ENCODE measurements at places on chromosomes 6 and 20. TPM values are rescaled to one million over a fixed set of nuclear protein-coding genes. Genes with fewer than 3 reads are reported as not detected.

- no peaks in the 10 kb centered on the region for H3K36me3 ChIP-seq
- H3K4me3 ChIP-seq = no peak overlapping the region
- no peak for DNase-seq
- no peaks in the 10 kb centered on the region for H3K4me1 ChIP-seq
- no peaks in the 10 kb centered on the region for H3K27me3 ChIP-seq
Observed at GRCh38 chr20:19457611-19458010, 245.2 kb downstream of the SLC24A3 start.

- DNase-seq = no peak
- H3K36me3 ChIP-seq = no peaks in the 10 kb centered on the region
- no peak overlapping the region for H3K27ac ChIP-seq
- H3K27me3 ChIP-seq = no peaks in the 10 kb centered on the region
Observed at GRCh38 chr6:109183109-109183650, 87.9 kb downstream of the CEP57L1 start.

- DNase-seq = no peak
- H3K4me3 ChIP-seq = no peak overlapping the region
- H3K4me1 ChIP-seq = no peaks in the 10 kb centered on the region
- no peak overlapping the region for H3K27ac ChIP-seq
- H3K36me3 ChIP-seq = no peaks in the 10 kb centered on the region
Observed at GRCh38 chr6:3236005-3236404, 8.6 kb upstream of the TUBB2B start.

- peaks cover 11% of the 10 kb centered on the region for H3K36me3 ChIP-seq
- H3K27me3 ChIP-seq = no peaks in the 10 kb centered on the region
- no peak overlapping the region for H3K4me3 ChIP-seq
- H3K27ac ChIP-seq = no peak overlapping the region
- no peak for DNase-seq
Observed at GRCh38 chr20:37845241-37845681, 57.7 kb upstream of the VSTM2L start.

- H3K4me3 ChIP-seq = no peak overlapping the region
- H3K27ac ChIP-seq = no peak overlapping the region
- H3K36me3 ChIP-seq = no peaks in the 10 kb centered on the region
- H3K27me3 ChIP-seq = no peaks in the 10 kb centered on the region
- no peaks in the 10 kb centered on the region for H3K4me1 ChIP-seq
Observed at GRCh38 chr6:144745439-144745838, 460.3 kb downstream of the UTRN start.

- no peak overlapping the region for H3K4me3 ChIP-seq
- H3K4me1 ChIP-seq = peaks cover 13% of the 10 kb centered on the region
- H3K27me3 ChIP-seq = no peaks in the 10 kb centered on the region
- no peak overlapping the region for H3K27ac ChIP-seq
- peak; percentile 31 for DNase-seq
Observed at GRCh38 chr20:56395166-56395565, 2.7 kb downstream of the CSTF1 start.

GRCh38 chr6:167733740-167734661 lies 92.7 kb upstream of the AFDN start:
- no peaks in the 10 kb centered on the region for H3K36me3 ChIP-seq
- H3K27ac ChIP-seq = no peak overlapping the region
- H3K4me3 ChIP-seq = no peak overlapping the region
- no peaks in the 10 kb centered on the region for H3K4me1 ChIP-seq
- no peak for DNase-seq

DNA sequence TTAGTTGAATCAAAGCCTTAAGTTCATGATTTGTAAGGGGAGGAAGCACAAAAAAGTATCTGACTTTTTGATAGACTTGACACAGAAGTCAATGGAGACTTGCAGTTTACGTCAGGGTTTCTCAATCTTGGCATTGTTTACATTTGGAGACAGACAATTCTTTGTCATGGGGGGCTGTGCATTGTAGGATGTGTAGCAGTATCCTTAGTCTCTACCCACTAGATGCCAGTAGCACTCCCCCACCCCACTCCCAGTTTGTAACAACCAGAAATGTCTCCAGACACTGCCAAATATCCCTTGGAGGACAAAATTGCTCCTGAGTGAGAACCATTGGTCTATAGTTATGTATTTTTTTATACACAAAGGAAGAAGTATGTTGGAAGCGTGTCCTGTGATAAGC lies 434.1 kb downstream of the RFPL4B start:
- no peaks in the 10 kb centered on the region for H3K36me3 ChIP-seq
- DNase-seq = no peak
- no peak overlapping the region for H3K27ac ChIP-seq
- no peak overlapping the region for H3K4me3 ChIP-seq
- H3K27me3 ChIP-seq = no peaks in the 10 kb centered on the region
- no peaks in the 10 kb centered on the region for H3K4me1 ChIP-seq

- no peaks in the 10 kb centered on the region for H3K27me3 ChIP-seq
- H3K36me3 ChIP-seq = no peaks in the 10 kb centered on the region
- no peak overlapping the region for H3K4me3 ChIP-seq
Observed at GRCh38 chr6:62283365-62283764, 2.7 kb downstream of the KHDRBS2 start.

DNA sequence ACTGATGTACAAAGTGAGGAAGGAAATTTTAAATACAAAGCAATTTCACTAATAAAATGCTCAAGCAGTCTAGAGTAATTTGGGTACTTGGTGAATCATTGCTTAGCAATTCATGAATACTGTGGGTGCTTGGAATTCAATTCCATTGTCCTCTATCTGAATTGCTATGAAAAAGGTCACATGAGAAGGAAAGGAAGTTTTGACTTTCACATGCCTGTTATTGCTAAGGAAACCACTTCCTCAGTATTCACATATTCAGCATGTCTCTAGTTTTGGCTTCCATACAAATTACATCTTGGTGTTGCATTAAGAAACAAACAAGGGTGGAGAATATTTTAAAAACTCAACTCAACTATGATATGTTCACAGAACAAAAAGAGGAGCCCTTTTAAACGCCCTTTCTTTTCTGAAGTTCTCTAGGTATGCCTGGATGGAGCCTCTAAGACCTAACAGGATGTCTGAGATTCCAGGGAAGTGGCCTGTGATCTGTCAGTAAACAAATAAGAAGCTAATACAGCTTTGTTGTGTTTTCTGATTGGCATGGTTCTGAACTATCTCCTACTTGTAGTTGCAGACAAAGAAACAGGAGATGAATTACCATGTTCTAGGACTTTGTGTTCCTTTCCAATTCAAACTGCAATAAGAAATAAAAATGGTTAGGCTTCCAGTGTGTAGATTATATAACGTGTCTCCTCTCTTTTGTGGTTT lies 190.4 kb downstream of the OGFRL1 start:
- H3K27ac ChIP-seq = peak overlapping the region; percentile 74
- no peaks in the 10 kb centered on the region for H3K36me3 ChIP-seq
- peaks cover 15% of the 10 kb centered on the region for H3K4me1 ChIP-seq
- no peak overlapping the region for H3K4me3 ChIP-seq

DNA sequence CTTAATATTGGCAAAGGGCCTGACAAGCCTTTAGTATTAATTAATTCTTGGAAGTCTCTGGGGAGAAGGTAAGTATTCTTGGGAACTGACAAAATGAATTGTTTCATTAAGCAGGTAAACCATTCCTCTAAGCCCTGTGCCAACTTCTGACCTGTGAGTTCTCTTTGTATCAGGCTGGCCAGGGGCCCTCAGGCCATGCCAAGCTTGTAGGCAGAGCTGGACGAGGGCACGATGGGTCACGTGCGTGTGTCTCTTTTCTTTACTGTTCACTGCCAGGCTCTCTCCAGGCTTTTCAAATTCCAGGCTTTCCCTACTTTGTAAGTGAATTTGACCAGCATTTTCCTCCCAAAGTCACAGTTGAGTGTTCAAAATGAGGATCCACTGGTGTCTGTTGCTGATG lies 112.4 kb downstream of the NRN1 start:
- no peak overlapping the region for H3K4me3 ChIP-seq
- no peak overlapping the region for H3K27ac ChIP-seq
- H3K4me1 ChIP-seq = peaks cover 4% of the 10 kb centered on the region
- H3K27me3 ChIP-seq = no peaks in the 10 kb centered on the region
- DNase-seq = no peak

DNA sequence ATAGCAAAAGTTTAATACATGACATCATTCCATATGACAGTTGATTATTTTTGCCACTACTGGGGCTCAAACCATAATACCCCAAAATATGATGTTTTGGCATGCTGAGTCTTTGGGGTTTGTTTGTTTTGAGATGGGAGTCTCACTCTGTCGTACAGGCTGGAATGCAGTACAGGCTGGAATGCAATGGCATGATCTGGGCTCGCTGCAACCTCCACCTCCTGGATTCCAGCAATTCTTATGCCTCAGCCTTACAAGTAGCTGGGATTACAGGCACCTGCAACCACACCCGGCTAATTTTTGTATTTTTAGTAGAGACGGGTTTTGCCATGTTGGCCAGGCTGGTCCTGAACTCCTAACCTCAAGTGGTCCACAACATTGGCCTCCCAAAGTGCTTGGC lies 1.3 kb upstream of the MRS2 start:
- H3K27me3 ChIP-seq = no peaks in the 10 kb centered on the region
- peak overlapping the region; percentile 91 for H3K27ac ChIP-seq
- H3K4me3 ChIP-seq = no peak overlapping the region
- DNase-seq = peak; percentile 50

DNA sequence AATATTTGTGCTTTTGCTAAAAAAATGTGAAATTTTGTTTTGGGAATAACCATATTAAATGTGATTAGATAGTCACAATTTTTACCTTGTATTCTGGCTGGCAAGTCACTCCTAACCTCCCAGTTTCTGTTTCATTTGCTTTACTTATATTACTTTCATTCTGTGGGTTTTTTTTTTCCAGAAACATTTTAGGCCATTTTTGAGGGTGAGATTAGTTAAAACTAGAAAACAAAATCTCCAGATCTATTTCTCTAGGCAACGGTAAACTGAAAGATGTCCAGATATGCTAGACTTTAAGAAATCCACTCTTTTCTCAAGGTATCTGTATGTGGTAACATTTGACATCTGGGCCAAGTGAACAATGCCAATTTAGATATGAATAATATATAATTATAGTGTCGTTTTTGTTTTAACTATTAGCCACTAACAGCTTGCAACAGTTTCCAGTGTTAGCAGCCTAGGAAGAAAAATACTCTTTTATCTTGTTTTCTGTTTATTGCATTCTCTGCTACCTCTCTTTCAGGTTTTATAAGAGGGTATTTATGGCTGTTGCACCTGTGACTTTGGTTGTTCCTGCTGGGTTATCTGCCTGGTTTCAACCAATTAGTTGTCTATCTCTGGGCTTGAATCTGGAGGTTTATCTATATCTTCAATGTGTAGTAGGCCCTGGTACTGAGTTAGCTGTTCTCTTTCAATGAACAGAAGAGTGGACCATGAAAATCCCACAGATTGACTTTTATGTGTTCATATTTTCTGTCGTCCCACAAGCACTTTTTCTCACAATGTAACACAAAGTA lies 260.9 kb downstream of the NKAIN2 start:
- no peak overlapping the region for H3K27ac ChIP-seq
- H3K4me3 ChIP-seq = no peak overlapping the region
- no peaks in the 10 kb centered on the region for H3K27me3 ChIP-seq
- no peak for DNase-seq
- H3K36me3 ChIP-seq = no peaks in the 10 kb centered on the region

- H3K27me3 ChIP-seq = no peaks in the 10 kb centered on the region
- peak; percentile 98 for DNase-seq
- H3K4me3 ChIP-seq = peak overlapping the region; percentile 97
- H3K36me3 ChIP-seq = no peaks in the 10 kb centered on the region
- H3K4me1 ChIP-seq = peaks cover 12% of the 10 kb centered on the region
Observed at GRCh38 chr20:380763-381580, 412 bp downstream of the TRIB3 start.

GRCh38 chr6:158516098-158516497 lies 43.8 kb upstream of the TMEM181 start:
- no peaks in the 10 kb centered on the region for H3K4me1 ChIP-seq
- H3K36me3 ChIP-seq = no peaks in the 10 kb centered on the region
- H3K27ac ChIP-seq = no peak overlapping the region
- H3K27me3 ChIP-seq = no peaks in the 10 kb centered on the region
- no peak overlapping the region for H3K4me3 ChIP-seq

- no peaks in the 10 kb centered on the region for H3K27me3 ChIP-seq
- no peak overlapping the region for H3K27ac ChIP-seq
- H3K36me3 ChIP-seq = peaks cover 1% of the 10 kb centered on the region
- no peak for DNase-seq
- no peak overlapping the region for H3K4me3 ChIP-seq
Observed at GRCh38 chr6:144590532-144590931, 305.4 kb downstream of the UTRN start.

GRCh38 chr20:51276296-51276695 lies 253.4 kb upstream of the KCNG1 start:
- H3K4me3 ChIP-seq = no peak overlapping the region
- H3K27me3 ChIP-seq = no peaks in the 10 kb centered on the region
- H3K27ac ChIP-seq = no peak overlapping the region
- DNase-seq = peak; percentile 25
- H3K36me3 ChIP-seq = no peaks in the 10 kb centered on the region
- H3K4me1 ChIP-seq = no peaks in the 10 kb centered on the region

GRCh38 chr20:60172346-60172984 lies 214.2 kb downstream of the CDH26 start:
- no peak overlapping the region for H3K4me3 ChIP-seq
- H3K27ac ChIP-seq = no peak overlapping the region
- no peaks in the 10 kb centered on the region for H3K4me1 ChIP-seq
- no peaks in the 10 kb centered on the region for H3K27me3 ChIP-seq

DNA sequence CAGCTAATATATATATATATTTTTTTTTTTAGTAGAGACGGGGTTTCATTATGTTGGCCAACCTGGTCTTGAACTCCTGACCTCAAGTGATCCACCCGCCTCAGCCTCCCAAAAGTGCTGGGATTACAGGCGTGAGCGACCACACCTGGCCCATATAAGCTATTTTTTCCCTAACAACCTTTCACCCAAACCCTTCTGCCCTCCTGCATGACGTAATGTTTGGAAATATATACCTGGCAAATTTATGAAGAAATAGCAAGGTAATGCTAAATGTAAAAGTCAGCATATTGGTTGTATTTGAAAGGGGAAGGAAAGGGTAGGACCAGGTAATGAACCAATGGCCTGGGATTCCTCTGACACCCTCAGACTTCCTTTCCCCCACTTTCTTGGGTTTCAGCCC lies 325.5 kb upstream of the ARID1B start:
- DNase-seq = no peak
- no peak overlapping the region for H3K4me3 ChIP-seq
- no peaks in the 10 kb centered on the region for H3K4me1 ChIP-seq

DNA sequence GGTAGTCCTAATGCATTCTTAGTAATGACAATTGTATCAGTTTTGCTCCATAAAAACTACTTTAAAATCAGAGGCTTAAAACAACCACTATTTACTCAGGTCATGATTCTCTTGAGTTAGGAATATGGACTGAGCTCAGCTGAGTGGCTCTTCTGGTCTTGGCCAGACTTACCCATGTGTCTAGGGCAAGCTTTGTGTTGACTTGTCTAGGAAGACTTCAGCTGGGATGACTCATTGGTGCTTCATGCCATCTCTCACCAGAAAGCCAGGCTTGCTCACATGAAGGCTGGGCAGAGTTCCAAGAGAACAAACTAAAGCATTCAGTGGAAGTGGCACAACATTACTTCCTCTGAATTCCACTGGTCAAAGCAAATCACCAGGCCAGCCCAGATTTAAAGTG lies 155.3 kb downstream of the DHX35 start:
- H3K27me3 ChIP-seq = no peaks in the 10 kb centered on the region
- H3K4me3 ChIP-seq = no peak overlapping the region
- no peak overlapping the region for H3K27ac ChIP-seq
- no peaks in the 10 kb centered on the region for H3K4me1 ChIP-seq
- DNase-seq = no peak
- H3K36me3 ChIP-seq = no peaks in the 10 kb centered on the region

The LY6G6C gene
- 0.88 TPM for total RNA-seq

The MYB gene
- total RNA-seq = 2.7 TPM

The SLC17A5 gene
- total RNA-seq = 13.0 TPM

The ISM1 gene
- 2.4 TPM for total RNA-seq

The TXLNB gene
- not detected for total RNA-seq

The BAG2 gene
- total RNA-seq = 9.5 TPM

The SCRT2 gene
- total RNA-seq = not detected

The DHX35 gene
- total RNA-seq = 25.0 TPM

The GPR6 gene
- not detected for total RNA-seq

The BPIFB1 gene
- total RNA-seq = not detected

The PHACTR3 gene
- total RNA-seq = 0.11 TPM

Data from Caco-2 (cell line).